Activated T-cell treated with anti-CD3 and anti-CD28 coated beads for 1 hour (primary cell): ENCODE measurements at places on chromosomes 5 and 9.
A peak's percentile ranks its signal among the peaks of the same experiment; 100 is the strongest.

DNA sequence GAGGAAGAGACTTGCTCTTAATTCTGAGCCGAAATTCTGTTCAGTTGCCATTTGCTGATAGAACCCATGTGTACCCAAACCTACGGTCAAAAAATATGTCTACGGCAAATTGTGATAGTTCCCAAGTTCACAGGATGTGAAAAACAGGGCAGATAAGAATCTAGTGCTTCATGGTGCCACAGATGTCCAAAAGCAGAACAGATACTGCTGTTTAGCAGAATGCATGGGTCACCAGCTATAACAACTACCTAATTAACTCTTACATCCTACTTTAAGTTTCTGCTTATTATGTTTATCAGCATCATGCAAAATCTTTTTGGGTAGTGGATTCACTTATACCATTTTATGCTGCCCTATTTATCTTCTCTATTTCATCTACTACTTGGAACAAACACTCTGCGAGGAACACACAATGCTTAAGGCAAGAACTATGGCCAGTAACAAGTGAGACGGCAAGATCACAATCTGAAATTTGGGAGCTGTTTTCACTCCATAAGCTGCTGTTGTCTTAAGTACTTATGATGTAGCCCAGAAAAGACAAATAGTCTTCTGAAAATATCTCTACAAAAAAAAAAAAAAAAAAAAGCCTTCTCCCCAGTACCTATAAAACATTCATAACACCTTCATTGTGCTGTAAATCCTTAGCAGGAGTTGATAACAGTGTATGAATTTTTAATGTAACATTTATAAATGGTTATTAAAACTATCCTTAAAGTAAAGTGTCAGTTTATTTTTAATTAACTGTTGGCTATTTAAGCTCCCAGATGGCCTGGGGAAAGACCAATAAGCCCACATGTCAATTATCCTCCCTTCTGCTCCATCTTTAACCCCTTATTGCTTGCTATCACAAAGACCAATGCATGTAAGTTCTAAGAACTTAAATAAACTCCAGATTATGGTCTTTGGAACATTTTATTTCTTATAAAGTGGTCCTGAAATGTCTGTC is 232.3 kb downstream of the TLR4 start:
- no peak for DNase-seq

- DNase-seq: no peak
Observed at GRCh38 chr9:3549225-3549624, 23.4 kb upstream of the RFX3 start.

- no peak for DNase-seq
Observed at GRCh38 chr9:2116073-2116472, 100.9 kb downstream of the SMARCA2 start.

DNA sequence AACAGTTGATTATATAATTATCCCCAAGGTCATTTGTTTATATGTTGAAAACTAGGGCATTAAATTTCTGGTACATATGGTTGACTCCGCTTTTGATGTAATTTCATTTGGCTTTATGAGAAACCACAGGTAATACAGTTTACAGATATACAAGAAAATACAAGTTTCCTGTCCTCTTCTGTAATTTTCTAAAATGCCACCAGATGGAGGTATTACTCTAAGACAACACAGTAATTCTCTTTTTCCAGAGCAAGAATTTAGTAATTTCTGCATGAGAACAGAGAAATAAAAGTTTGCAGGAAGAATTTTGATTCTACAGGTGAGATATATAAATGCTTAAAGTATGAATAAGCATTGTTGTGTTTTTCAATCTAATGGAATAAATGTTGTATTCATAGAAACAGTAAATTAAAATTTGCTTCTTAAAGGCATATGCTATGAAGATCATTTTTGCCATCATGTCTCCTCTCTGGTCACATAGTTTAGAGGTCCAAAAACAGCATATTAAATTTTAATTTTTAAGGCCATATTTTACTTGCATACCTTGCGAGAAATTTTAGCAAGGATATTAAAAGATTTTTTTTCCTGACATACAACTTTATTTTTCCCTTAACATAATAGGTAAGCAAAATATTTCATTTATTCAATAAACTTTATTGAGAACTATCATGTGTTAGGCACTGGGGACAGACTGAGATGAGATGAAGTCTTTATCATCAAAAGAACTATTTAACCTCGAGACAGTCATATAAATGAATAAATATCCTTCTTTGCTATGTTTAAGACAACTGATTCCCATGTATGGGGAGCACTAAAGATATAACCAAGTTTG is 22.7 kb downstream of the CHD1 start:
- no peak for DNase-seq

DNA sequence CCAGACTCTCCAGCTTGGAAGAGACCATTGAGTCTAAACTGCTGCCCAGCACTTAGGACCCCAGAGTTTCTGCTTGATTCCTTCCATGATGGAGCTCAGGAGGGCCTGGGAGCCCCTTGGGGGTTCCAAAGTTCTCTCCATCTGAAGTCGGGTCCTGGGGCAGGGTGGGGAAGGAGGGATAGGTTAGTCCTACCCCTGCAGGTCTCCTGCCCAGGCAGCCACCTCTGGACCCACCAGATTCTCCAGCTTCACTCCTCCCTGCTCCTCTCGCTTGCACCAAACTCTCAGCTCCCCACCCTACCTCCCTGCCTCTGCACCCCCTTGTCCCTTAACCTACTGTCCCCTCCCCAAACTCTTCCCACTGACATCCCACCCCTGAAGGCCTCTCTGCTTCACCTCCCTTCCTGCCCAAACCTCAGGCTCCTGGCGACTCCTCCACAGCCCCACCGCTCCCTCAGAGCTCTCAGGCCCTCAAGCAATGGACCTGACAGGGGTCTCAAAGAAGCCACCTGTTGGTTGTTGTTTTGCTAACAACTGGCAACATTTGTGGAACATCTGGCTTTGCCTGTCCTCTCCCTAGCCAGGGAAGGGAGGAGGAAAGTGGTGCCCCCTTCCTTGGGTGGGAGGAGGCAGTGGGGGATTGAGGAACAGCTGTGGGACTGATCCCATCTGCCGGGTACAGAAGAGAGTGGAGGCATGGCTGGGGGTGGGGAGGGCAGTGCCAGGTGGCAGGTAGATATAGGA is 137.5 kb downstream of the RGS3 start:
- no peak for DNase-seq

DNA sequence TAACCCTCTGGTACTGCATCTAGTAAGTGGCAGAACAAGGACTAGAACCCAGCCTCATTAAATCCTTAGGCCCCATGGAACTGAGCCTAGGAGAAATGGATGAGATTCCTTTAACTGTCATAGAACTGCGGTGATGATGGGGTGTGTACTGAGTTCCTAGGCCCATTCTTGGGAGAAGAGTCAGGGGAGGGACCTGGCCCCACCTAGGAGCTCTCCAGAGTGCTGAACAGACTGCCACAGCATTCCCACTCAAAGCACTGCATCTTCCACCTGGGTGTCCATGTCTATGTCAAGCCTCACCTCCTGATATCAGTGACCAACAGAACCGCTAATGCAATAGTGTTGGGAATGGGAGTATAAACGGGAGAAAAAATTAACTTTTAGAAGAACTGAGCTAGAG is 36.6 kb downstream of the TTLL11 start:
- DNase-seq: no peak

- no peak for DNase-seq
Observed at GRCh38 chr5:151155775-151156506, 1.6 kb downstream of the ANXA6 start.

DNA sequence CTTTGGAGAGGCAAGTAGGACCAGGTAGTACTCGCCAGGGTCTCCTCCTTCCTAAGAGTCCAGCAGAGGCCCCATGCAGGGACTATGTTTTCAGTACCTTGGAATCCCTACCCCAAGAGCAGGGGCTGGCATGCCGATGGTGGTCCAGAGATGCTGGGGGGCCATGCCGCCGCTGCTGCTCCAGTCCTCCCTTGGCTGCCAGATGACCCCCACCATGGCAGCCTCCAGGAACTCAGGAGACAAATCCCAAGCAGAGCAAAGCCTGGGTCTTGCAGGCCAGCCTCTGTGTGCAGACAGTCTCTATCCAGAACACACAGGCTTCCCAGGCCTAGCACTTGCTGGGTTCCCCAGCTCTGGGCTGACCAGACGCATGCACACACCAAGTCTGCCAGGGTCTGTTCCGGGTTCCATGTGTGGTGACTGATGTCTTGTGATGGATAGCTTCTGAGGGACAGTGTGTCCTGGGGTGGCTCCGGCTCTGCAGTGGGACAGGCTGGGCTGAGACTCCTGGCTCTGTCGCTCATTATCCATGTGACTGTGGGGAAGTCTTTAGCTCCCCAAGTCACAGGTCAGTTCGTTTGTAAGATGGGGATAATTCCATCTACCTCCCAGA is 127.3 kb downstream of the CRB2 start:
- DNase-seq: no peak

GRCh38 chr5:137753691-137754187 is 424 bp downstream of the HNRNPA0 start:
- peak; percentile 20 for DNase-seq

DNA sequence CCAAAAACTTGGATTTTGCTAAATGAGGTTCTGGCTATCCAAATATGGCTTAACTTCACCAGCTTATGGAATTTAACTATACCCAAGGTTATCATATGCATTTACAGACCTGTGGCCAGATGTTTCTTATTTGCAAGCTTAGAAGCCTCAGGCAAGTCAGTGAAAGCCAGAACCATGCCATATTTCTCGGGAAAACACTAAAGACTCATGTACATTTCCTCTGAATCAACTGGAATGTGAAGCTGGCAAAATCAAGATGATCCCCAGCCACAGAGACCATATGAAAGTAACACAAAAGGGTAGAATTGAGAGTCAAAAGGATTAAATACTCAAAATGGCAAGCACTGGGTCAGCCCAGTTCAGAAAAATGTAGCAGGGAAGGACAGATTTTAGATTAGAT is 76.4 kb upstream of the SLC1A1 start:
- DNase-seq: no peak

DNA sequence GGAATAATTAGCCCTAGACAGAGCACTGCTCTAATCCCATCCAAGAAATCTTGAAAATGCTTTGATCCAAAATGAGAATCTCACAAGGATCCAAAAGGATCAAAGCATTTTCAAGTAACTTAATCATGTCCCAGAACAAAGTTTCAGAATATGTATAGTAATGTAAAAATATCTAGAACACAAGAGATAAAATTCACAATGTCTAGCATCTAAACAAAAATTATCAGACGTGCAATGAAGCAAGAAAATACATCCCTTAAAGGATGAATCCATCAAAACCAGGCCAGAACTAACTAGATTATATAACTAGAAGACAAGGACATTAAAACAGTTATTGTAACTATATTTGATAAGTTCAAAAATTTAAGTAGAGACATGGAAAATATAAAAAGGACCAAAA is 69.3 kb downstream of the INIP start:
- no peak for DNase-seq

- no peak for DNase-seq
Observed at GRCh38 chr5:150557509-150557872, 49.6 kb downstream of the NDST1 start.

- no peak for DNase-seq
Observed at GRCh38 chr9:100449420-100449819, 22.5 kb downstream of the MSANTD3 start.

- no peak for DNase-seq
Observed at GRCh38 chr9:116322521-116322920, 168.9 kb downstream of the PAPPA start.

- no peak for DNase-seq
Observed at GRCh38 chr5:7321724-7322123, 74.2 kb upstream of the ADCY2 start.

GRCh38 chr5:80860924-80861613 is 99.1 kb upstream of the RASGRF2 start:
- DNase-seq: no peak

DNA sequence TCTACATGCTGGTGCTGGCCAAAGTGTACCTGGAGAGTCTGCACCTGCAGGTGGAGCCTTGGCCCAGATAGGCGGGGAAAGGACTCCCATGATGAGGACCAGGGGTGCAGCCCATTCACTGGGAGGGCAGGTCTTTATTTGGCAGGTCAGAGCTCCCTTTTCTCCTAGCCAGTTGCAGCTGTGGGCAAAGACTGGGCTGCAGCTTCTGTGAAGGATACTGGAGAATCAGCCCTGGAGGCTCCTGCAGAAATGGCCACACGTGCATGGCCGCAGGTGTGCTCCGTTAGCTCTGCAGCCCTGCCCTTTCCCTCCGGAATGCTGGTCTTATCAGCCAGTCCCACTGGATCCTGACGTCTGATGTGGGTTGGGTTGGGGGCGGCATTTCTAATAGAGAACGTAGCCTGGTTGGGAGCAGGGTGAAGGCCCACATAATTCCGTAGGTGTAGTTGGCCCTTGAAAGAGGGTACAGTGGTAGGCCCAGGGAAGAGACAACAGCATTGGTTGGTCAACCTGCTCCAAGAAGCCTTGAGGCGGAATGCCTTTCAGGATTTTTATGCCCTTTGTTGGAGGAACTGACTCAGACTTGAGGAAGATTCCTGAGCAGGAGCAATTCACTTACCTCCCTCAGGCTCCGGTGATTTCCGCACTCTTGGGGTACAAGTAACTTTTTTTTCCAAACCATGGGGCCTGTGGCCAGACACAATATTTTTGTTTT is 22.0 kb upstream of the TIFAB start:
- no peak for DNase-seq

GRCh38 chr5:35149041-35149440 is 81.2 kb downstream of the PRLR start:
- DNase-seq: no peak

- DNase-seq: no peak
Observed at GRCh38 chr5:131182839-131183238, 12.1 kb downstream of the LYRM7 start.

GRCh38 chr9:117916291-117916690 is 212.1 kb downstream of the TLR4 start:
- no peak for DNase-seq

- DNase-seq: no peak
Observed at GRCh38 chr5:42650084-42650483, 106.5 kb upstream of the CCDC152 start.

DNA sequence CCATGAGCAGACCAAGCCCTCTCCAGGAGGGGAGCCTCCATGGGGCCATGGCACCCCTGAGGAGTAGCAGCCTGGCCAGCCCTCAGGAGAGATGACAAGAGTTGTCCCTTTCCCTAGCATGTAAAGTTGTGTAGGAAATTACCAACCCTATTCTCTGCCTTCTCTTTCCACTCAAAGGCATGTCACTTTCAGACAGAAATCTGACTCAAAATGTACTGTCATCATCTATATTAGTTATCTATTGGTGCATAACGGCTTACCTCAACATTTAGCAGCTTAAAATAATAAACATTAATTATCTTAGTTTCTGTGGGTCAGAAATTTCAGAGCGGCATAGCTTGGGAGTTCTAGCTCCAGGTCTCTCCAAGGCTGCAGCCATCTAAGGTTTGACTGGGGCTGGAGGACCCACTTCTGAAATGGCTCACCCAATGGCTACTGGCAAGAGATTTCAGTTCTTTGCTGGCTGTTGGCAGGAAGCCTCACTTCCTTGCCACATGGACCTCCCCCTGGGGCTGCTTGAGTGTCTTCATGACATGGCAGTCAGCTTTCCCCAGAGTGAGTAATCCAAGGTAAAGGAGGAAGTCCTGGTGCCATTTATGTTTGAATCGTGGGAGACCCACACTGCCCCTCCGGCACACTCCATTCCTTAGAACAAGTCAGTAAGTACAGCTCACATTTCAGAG is 632.3 kb downstream of the CCDC171 start:
- no peak for DNase-seq

- no peak for DNase-seq
Observed at GRCh38 chr9:87301371-87301770, 196.3 kb upstream of the DAPK1 start.

- no peak for DNase-seq
Observed at GRCh38 chr5:165874851-165875250, 2369.4 kb downstream of the MAT2B start.

- no peak for DNase-seq
Observed at GRCh38 chr9:4967523-4967922, 17.5 kb upstream of the JAK2 start.

- no peak for DNase-seq
Observed at GRCh38 chr5:158022393-158022792, 163.4 kb upstream of the CLINT1 start.
